Mammary epithelial cell (primary cell): ENCODE measurements at places on chromosomes 16 and 17.
A peak's percentile ranks its signal among the peaks of the same experiment; 100 is the strongest.

DNA sequence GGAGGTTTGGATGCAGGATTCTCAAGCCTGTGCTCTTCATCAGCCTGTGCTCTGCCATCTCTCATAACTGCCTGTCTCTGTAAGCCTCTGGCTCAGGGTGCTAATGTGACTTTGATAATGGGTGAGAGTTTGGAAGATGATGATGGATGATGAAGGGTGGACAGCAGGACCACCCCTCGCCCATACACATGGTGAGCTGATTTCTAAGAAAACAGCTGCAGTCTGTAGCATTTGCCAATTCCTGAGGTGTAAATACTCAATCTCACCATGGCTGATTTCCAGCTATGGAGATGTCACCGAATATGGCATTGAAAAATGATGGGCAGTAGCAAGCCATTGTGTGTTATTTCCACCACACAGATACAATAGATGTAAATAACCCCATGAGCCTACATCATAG lies 74.2 kb downstream of the ARSG start:
- DNase-seq, result no peak

GRCh38 chr17:34318474-34318873 lies 761 bp upstream of the CCL8 start:
- no peak for DNase-seq

GRCh38 chr17:70613681-70614080 lies 444.3 kb downstream of the KCNJ2 start:
- no peak for DNase-seq

DNA sequence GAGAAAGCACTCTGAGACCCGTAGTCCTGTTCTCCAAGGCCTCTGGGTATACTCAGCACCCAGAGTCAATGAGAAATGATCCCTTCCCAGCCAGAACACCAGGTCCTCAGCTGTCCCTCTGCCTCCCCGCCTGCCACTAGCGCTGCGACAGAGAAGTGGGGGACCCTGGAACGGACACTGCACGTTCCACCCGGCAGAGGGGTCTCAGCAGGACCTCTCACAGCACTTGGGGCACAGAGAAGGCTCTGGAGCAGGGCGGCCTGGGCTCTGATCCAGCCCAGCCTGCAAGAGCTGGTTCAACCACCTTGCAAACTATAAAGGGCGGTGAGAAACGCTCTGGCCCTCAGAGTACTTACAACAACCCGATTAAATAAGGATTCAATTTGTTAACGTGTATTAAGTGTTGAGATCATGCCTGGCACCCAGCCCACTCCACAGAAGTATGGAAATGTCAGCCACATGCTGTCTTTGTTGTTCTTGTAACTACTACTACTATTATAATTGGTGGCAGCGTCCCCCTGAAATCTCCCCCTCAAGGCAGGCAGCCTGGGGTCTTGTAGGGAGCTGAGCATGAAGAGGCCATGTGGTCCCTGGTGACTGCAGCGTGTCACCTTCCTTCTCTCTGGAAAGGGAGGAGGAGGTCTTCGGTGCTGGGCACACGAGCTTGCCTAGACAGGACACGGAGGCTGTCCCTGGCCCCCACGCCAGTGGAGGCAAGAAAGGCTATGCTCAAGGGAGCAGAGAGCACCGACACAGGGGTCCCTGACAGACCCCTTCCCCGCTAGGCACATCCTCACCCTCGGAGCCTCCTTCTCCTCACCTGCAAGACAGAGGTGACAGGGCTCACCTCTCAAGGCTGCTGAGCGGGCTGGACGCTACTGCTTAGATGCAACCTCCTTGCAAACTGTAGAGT lies 2.4 kb downstream of the OSGIN1 start:
- DNase-seq, result no peak

DNA sequence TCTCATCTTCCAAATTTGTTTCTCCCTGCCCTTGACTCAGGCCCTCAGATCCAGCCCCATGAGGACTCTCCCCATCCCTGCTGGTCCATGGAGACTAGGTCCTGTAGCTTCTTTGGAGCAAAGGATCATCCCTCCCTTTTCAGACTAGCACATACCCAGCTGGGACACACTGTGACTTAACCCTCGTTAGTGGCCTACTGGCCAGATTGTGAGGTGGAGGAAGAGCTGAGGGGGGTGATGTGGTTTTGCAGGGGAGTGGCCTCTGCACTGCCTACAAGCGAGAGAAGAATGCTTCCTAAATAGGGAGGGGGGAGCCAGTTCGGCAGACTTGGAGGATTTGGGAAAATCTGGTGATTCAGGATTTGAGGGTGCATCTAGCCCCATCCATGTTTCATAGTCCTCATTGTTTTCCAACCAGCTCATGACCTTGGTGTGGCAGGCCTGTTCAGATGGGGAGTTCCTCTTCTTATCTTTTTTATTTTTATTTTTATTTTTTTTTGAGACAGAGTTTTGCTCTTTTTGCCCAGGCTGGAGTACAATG lies 47.8 kb upstream of the SLC47A1 start:
- DNase-seq, result no peak

DNA sequence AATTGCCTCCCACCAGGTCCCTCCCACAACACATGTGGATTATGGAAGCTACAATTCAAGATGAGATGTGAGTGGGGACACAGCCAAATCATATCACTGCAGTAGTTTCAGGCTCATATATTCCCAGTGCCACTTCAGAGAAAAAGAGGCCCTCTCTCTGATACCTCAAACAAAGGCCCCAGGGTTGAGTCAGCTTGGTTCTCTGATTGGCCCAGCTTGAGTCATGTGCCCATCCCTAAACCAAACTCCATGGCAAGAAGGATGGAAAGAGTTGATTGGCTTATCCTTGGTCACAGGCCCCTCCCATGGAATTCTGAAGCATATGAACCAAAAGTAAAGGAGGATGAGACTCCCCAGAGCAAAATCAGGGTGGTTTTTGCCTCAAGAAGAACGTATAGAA lies 75.9 kb upstream of the IRX6 start:
- no peak for DNase-seq

DNA sequence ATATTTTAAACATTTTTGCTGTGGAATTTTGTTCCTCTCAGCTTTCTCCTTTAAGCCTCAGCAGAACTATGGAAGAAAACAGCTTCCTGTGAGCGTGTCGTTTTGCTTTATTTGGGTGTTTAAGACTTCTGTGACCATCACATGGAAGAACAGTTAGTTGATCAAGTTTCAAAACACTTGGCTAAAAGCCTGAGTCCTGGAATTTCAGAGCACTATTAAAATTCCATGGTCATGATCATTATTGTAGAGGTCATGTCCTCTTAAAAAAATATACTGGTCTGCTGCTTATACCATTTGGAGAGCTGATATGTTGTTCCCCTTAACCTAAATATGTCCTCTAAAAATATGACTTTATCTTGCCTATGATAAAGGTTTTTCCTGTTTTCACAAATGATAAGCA lies 12.6 kb upstream of the CDR2 start:
- no peak for DNase-seq

DNA sequence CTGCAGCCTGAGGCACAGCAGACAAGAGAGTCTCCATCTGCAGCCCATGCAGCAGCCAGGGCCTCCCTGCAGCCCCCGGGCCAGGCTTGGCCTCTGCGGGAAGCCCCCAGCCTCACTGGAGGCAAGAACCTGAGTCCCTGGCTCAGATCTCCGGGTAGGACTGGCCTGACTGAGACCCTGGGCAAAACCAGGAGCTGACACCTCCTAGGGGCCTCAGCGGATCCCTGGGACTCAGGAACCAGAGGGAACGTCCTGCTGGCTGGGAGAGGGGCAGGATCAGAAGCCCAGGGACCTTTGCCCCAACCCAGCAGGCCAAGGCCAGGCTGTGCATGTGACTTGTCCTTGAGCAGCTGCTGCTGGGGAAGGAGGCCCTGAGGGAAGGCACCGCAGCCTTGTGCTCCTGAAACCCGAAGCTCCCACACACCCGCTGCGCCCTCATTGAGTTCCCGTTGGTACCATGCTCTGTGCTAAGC lies 1.7 kb upstream of the PRSS21 start:
- DNase-seq, result no peak

DNA sequence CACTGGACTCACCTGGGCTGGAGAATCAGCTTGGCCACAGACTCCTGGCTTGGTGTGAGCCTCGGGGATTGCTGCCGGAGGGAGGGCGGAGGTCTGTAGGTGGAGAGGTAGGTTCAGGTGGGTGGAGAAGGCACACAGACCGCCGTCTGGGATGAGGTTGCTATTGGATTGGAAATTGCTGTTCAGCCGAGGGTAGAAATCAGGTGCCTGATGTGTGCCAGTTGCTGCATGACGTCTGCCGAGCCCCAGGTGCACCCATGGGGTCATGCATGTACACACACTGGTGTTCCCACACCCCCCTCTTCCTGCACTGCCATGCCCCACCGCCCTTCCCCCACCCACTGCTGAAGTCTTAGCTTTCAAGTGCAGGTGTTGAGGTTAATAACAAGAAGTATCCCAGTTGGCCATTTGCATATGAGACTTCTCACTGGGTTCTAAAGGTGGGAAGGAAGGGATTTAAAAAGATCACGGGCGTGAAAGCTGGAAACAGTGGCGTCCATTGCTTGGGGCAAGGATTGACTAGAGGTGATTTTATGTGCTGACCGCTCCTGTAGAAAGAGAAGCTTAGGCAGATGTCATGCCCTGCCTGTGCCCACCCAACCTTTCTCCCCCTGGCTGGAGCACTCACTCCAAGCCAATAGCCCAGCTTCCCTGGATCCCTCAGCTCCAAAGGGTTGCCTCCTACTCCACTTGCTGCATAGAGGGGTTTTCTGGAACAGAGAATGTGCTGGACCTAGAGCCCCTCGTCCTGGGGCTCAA lies 193.6 kb downstream of the CCDC182 start:
- no peak for DNase-seq

- DNase-seq, result peak; percentile 80
Measured at GRCh38 chr16:50925758-50926357, 184.0 kb downstream of the CYLD start.

- peak; percentile 66 for DNase-seq
Measured at GRCh38 chr17:82213251-82214011, 789 bp upstream of the CCDC57 start.

- peak; percentile 66 for DNase-seq
Measured at GRCh38 chr17:76382351-76382802, 2.0 kb upstream of the SPHK1 start.

GRCh38 chr17:77281904-77282367 lies 141.2 kb downstream of the SEC14L1 start:
- DNase-seq, result no peak

DNA sequence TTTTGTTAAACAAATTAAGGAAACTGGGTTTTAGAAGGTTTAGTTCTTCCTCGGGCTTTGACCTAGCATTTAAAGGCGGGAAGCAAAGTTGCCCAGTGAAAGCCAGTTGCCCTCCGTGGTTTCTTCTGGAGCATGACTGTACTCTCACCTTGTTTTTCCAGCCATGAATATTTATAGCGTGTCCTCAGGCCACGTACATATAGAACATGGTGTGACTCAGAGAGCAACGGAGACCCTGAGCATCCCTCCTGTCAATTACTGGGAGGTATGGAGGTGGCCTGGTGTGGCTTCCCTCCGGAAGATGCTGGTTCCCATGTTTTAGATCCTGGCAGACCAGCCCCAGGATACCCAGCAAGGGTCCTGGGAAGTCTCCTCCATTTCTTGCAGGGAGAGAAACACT lies 48.4 kb downstream of the AKAP1 start:
- no peak for DNase-seq

DNA sequence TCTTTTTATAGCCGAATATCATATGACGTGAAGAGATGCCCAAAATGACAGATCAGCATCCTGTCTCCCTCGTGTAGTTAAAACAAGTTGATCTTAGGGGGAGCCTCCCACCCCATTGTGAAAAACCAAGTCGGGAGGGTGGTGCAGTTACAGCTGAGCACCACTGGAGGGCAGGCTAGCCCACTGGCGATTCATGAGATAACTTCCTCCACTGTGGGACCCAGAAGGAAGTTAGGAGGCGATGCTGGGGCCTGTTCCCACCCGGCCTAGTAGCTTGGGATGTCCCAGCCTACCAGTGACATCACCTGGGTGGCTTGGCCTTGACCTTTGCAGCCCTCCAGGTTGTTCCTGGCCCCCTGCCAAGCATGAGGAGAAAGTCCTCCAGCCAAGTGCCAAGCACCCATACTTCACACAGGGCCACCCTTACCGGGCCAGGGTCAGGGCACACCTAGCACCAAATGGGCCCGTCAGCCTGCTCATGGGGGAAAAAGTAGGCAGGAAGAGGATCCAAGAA lies 8.1 kb upstream of the CPNE2 start:
- DNase-seq, result peak; percentile 36

DNA sequence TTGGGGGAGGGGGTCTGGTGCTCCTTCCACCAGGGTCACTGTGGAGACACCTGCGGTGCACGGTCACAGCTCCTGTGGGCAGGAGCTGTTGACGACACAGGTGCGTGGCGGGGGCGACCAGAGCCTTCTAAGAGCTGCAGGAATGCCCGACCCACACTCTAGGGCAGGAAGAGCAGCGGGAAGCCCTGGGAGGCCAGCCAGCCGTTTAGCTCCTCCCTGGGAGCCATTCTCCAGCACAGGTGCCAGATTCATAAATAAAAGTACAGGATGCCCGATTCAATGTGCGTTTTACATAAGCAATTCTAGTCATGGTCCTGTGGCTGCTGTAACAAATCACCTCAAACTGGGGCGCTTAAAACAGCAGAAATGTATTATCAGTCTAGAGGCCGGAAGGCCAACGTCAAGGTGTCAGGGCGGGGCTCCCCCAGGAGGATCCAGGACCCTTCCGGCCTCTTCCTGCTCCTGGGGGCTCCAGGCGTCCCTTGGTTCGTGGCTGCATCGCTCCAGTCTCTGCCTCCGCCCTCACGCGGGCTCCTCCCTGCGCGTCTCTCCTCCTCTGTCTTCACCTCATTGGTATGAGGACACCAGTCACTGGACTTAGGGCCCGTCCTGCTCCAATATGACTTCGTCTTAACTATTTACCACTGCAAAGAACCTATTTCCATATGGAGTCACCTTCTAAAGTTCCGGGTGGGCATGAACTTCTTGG lies 155.4 kb downstream of the FOXL1 start:
- no peak for DNase-seq

DNA sequence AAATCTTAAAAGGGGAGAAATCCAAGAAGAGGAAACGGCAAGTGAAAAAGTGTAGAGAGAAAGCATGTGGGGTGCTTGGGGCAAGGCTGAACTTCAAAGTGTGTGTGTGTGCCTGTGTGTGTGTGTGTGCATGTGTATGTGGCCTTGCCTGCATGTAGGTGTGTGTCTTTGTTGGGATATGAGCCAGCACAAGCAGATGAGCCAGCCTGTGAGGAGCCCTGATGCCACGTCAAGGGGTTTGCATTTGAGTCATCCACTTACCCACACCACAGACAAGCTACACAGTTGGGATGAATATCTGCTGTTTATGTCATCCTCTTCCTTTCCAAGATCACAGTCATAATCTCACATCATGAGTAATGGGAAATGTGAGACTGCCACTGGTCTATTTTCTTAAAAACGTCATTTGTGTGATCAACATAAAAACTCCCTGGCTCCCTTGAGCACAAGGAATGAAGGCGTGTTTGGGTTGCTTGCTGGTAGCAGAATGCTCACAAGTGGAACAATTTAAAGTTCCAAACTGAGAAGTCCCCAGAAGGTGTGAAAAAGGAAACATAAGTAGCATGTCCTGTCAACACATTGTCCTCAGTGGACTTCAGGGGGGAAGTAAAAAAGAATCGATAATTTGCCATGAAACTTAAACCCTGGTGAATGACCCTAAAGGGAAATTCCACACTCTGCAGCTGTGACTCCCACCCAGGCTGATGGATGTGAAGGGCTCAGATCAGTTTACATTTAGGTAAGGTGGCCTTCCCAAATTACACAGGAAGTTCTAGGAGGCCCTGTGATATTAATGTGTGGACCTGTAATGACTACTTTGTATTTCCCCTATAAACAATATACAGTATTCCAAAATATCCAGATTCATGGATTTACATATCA lies 14.7 kb downstream of the KCTD19 start:
- DNase-seq, result peak; percentile 100
